ENCODE measurements at places on chromosomes 2 and 18.

DNA sequence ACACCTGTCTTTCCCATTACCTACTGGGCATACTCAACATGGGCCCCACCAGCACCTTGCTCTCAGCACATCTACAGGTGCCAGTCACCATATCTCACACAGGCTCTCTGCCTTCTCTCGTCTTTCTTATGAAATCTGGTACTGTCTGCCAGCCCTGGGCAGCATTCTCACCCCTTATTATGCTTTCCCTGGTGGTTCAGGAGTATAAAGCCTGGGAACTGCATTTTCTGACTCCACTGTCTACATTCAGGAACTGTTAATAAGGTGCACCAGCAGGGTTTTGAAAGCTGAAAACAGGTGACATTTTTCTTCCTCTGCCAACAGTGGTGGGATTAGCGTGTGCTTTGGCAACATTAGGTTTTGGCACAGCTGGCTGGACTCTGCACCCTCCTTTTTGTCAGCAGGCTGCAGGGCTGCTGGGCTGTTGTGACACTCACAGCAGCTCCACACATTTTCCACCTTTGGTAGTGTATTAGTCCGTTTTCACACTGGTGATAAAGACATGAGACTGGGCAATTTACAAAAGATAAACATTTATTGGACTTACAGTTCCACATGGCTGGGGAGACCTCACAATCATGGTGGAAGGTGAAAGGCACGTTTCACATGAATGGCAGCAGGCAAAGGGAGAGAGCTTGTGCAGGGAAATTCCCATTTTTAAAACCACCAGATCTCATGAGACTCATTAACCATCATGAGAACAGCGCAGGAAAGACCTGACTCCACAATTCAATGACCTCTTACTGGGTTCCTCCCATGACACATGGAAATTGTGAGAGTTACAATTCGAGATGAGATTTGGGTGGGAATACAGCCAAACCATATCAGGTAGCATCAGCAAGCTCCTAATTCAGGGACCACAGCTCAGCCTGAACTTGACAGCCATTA lies 343.1 kb upstream of the LYPD1 start:
- no peak for DNase-seq

DNA sequence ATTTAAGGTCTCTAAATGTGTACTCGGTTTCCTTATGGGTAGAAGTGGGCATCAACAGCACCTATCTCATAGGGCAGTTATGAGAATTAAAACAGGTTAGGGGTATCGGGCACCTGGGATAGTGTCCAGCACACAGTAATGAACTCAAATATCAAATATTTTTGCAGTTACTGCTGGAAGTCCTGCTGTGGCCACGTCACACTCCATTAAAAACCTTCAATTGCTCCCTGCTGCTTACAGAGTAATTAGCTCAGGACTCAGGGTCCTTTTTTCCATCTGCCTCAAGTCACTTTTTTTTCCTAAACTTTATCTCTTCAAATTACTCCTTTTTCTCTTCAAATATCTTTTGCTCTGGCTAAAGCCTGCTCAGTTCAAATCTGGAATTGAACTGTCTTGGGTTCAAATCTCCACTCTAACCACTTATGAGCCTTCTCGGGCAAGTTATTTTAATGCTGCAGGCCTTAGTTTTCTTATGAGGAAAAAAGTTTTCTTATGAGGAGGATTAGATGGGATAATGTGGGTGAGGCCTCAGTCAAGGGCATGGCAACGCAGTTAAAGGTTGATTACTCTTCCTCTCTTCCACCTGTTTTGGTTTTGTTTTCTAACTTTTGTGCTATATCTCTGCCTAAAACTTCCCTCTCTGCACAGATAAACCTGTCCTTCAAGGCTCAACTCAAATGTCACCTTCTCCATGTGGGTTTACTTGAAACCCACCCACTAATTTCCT lies 36.6 kb downstream of the SPRED2 start:
- DNase-seq: no peak

GRCh38 chr18:58224425-58224750 lies 180.4 kb downstream of the NEDD4L start:
- no peak for DNase-seq

- DNase-seq: no peak
Measured at GRCh38 chr2:129056309-129056958, 737.8 kb upstream of the HS6ST1 start.

- no peak for DNase-seq
Measured at GRCh38 chr18:78893281-78894032, 86.2 kb upstream of the SALL3 start.

- no peak for DNase-seq
Measured at GRCh38 chr2:3494984-3495666, 24.2 kb downstream of the ADI1 start.

DNA sequence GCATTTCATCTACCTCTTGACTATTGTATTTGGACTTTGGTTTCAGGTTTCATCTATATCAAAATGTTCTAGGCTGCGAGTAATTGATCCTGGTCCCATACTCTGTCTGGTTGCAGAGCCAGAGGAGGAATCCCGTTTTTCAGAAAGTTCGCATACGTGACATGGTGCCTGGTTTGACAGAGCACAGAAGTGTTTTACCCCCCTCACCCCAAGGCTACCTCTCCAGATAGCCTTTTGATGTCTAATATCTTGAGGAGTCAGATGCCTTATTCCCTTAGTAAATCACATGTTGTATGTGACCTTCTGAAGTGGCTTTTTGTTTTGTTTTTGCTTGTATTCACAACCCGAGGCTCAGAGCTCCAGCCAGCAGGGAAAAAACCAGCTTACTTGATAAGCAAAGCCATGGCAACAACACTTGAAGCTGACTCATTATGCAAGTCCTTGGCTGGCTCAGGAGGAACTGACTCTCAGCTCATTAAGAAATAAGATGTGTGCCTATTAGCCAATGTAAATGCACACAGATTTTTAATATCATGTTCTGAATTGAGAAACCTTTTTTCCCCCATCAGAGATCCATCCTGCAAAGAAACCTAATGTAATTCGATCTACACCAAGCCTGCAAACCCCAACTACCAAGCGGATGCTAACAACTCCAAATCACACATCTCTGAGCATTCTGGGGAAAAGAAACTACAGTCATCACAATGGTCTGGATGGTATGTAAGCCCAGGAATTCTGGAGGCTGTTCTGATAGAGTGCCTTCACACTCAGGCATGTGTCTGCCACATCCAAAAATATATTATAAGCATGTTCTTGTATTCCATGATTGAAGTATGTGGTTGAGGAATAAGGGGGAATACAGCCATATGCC lies 41.4 kb downstream of the OXER1 start:
- DNase-seq: no peak

- DNase-seq: no peak
Measured at GRCh38 chr2:128076461-128077106, 14.4 kb upstream of the UGGT1 start.

- no peak for DNase-seq
Measured at GRCh38 chr2:46334389-46335271, 37.4 kb downstream of the EPAS1 start.

DNA sequence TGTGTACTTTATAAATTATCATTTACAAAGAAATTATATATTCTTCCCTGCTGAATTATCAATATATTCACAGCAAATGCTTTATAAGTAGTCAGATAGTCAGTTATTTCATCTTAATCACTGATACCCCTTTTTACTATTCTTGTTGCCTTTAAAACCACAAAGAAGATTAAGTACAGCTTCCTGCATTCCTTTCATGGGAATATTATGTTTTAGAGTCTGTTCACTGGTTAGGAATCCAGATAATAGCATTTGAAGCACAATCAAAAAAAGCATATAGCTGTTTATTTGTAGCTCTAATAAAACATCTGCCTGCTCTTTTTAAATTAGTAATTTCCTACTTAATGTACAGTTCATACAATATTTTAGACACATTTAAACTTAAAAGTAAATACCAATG lies 508.9 kb downstream of the FBXO15 start:
- no peak for DNase-seq

- DNase-seq: no peak
Measured at GRCh38 chr18:4119127-4119648, 335.9 kb downstream of the DLGAP1 start.

Data from CD4-positive, alpha-beta T cell treated with Interleukin-15 for 4 hours (primary cell).